Pancreas (tissue), 10 donors: ENCODE measurements at places on chromosomes 16 and 17. TPM values are rescaled to one million over a fixed set of nuclear protein-coding genes. Genes with fewer than 3 reads are reported as not detected.

DNA sequence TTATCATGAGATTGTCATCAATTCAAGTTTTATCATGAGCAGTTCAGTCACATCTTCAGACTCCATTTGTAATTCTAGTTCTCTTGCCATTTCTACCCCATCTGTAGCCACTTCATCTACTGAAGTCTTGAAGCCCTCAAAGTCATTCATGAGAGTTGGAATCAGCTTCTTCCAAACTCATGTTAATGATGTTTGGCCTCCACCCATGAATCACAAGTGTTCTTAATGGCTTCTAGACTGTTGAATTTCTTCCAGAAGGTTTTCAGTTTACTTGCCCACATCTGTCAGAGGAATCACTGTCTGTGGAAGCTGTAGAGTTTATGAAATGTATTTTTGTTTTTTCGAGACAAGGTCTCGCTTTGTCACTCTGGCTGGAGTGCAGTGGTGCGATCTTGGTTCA, 16.0 kb downstream of the NSRP1 start:
- DNase-seq, result no peak

The C16orf54 gene
- 0.61 TPM for total RNA-seq

GRCh38 chr17:40287159-40287493, 553 bp upstream of the CDC6 start:
- no peak for DNase-seq

GRCh38 chr17:32239456-32239855, 26.2 kb upstream of the RHBDL3 start:
- no peak for DNase-seq

- no peak for DNase-seq
These were observed 8.0 kb upstream of the TOP2A start for GRCh38 chr17:40425741-40426140.

DNA sequence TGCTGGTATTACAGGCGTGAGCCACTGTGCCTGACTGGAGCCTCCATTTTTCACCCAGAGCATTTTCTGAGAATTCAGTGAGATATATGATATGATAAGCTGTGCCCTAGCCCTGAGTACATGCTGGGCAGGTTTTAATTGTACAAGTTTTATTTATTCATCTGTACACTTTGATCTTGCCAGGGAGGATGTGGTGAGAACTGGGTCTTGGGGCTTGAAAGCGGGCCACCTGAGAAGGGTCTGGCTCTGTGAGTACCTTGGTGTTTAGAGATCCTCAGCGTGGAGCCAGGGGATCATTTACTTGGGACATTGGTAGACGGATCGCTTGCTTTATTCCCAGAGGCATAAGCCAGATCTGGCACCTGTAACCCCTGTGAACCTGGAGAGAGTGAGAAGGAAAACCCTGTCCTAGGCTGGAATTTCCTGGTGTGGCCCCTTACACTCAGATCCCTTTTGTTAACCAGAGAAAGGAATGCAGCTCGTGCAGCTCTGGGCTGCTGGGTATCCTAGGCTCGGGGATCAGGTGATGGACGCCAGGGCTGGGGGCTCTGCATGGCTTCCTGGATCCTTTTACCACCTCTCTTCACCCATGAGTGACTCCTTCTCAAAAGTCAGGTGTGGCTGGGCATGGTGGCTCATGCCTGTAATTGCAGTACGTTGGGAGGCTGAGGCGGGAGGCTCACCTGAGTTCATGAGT, 91.9 kb downstream of the ABCC1 start:
- DNase-seq, result no peak

DNA sequence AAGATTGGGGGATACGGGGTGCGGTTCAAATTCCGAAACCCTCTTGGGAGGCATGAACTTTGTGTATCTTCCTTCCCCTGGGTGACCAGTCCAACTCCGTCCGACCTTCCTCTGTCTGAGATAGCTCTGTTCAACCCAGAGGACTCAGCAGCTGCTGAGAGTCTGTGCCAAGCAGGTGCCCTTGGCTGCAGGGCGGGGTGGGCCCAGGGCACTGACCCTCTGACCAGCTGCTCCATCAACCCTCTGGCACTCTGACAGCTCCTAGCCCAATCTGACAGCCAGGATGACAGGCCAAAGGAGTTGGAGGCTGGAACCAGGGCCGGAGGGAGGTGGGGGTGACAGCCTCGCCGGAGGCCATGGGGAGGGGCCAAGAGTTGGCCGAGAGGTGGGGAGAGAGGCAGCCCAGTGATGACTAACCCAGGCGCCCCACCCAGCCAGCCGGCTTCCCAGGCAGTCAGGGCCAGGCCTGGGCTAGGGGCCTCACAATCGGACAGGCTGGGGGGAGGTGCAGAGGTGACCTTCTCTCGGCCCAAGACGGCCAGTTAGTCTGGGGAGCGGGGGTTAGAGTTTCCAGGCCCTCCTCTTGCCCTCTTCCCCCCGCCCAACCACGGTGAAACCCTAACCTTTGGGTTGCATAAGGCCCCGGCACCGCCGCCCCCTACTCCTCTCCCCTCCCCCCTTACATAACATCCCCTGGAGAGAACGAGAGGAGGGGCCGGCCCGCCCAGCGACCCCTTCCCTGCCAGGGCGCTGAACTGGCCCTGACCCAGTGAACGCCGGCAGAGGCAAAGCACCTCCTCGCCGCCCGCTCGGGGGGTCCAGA, 5.0 kb upstream of the TLCD2 start:
- DNase-seq, result peak; percentile 92

- peak; percentile 91 for DNase-seq
These were observed 2.8 kb downstream of the TRAF4 start for GRCh38 chr17:28746611-28747050.

The TBC1D3C gene
- total RNA-seq, result not detected
